ENCODE measurements at places on chromosomes 11 and 22.

DNA sequence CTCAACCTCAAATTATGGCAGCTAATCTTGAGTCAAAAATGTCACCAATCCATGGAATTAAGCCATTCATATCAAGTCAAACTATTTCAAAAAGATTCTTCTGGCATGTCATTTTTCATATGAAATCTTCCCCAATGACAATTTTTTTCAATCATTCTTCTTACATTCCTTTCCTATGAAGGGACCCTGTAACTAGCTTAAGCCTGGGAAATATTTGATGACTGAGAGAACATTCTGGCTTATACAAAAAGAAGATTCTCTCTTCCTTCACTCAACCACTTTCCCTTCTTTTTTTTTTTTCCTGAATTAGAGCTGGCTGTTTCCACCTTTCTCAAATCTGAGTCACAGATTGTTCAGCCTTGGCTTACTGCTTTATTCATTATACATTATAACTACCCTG is 903.7 kb downstream of the FAM181B start:
- DNase-seq: no peak

DNA sequence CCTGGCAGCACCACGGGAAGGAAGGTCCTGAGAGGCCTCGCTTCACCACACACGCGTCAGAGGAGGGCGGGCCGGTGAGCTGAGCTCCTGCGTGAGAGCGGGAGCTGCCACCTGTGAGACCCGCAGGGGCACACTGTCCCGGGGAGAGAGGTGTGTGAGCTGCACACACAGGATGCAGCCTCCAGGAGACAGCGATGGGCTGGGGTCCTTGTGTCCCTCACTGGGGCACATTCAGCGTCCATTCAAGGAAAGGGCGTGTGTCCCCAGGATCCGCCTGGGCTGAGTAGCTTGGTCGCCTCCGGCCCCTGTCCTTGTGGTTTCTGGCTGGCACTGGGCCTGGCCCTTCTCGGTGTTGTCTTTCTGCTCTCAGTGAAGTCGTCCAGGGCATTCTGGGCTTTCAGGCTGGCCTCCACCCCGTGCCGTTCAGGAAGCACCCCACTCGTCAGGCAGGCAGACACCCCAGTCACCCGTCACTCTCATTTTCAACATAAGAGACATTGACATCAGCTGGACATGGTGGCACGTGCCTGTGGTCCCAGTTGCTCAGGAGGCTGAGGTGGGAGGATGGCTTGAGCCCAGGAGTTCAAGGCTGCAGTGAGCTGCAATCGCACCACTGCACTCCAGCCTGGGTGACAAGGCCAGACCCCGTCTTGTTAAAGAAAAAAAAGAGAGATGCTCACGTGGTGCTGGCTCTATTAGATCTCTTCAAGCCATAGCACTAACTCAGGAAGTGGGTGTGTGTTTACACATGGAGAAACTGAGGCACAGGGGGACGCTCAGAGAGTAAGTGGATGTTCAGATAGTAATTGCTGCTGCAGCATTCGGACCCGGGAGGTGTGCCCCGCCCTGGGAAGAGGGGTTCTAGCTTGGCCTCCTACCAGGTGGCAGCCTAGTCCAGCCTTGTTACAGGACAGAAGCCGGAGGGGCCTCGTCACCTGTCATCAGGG is 1081.6 kb downstream of the BRD1 start:
- no peak for DNase-seq

- DNase-seq: no peak
These were observed 422.1 kb upstream of the FAT3 start for GRCh38 chr11:91802475-91802874.

- DNase-seq: no peak
These were observed 510.6 kb upstream of the RAG2 start for GRCh38 chr11:37108436-37109285.

- no peak for DNase-seq
These were observed 37.5 kb upstream of the SLC6A5 start for GRCh38 chr11:20561915-20562314.

- peak; percentile 78 for DNase-seq
These were observed 56.0 kb downstream of the DCUN1D5 start for GRCh38 chr11:103035791-103036434.

GRCh38 chr11:85307366-85307765 is 319.8 kb downstream of the DLG2 start:
- no peak for DNase-seq

- no peak for DNase-seq
These were observed 950 bp upstream of the LAYN start for GRCh38 chr11:111539426-111540113.

DNA sequence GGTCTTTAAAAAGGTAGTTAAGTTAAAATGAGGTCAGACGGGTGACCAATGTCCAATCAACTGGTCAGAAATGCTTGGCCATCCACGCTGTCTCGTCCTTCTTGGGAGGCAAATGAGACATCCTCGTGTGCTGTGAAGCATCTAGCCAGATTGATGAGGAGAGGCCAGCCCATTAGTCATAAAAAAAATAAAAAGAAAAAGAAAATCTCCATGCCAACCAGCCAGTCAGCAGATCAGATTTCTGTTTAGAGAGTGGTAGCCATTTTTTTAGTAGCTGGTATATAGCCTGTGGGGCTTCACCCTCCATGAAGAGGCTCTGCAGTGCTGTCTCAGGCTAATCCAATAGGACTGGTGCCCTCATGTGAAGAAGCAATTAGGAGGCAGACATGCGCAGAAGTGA is 343.1 kb upstream of the SYN3 start:
- no peak for DNase-seq

- DNase-seq: no peak
These were observed 21.2 kb upstream of the CCDC34 start for GRCh38 chr11:27384227-27384626.

- DNase-seq: no peak
These were observed 191.1 kb upstream of the KIRREL3 start for GRCh38 chr11:127191689-127192088.

GRCh38 chr22:48870436-48870835 is 957.2 kb downstream of the BRD1 start:
- DNase-seq: no peak

DNA sequence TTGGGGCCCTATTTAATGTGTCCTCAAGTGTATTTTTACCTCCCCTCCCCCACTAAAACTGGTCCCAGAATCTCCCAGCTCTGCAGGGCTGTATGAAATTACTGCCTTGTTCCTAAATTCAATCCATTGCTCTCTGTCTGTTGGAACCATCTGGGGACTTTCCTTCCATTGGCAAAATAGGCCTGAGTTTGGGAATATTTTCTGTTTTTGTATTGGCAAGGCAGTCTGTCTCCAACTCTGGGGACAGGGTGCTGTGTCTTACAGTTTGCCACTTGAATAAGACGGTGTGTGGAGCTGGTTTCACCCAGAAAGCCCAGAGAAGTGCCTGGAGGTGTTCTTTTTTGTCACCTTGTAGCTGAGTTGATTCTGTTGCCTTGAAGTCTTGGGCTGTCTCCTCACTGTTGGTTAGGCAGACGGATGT is 1.3 kb downstream of the PACS1 start:
- no peak for DNase-seq

GRCh38 chr22:36347094-36347493 is 40.7 kb downstream of the MYH9 start:
- DNase-seq: no peak

- DNase-seq: no peak
These were observed 222.3 kb downstream of the ETS1 start for GRCh38 chr11:128365044-128365443.

DNA sequence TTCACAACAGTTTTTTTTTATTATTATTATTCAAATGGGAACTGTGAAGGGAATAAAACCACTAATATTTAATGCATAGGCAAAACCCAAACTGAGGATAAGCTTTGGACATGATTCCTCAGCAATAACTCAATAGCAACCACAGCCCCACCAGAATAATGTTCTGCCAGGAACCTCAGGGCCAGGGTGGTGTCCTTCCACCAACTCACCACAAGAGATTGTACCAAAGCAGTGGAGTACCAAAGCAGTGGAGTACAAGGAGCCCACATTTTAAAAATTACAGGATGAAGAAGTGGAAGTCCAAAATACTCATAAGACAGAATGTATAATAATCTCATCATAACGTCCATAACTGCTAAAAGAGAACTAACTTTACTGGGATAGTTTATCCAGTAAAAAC is 32.5 kb upstream of the FZD4 start:
- DNase-seq: no peak

DNA sequence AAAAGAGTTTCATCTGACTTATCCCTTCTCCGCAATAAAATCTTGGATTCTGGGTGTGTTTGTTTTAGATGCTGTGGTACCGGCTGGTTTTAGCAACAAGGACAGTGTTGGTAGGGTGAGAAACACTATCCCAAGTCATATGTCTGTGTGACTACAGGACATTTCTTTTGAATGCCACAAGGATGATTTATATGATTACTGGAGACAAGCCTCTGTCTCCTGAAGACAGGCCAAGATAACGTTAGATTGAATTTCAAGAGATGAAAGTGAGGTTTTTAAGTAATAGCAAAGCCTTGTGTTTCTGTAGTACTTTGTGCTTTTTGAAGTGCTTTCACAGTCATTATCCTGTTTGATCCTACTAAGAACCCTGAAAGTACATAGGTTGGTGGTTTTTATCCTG is 101.6 kb downstream of the COMMD9 start:
- no peak for DNase-seq

GRCh38 chr11:73578592-73579185 is 19.2 kb downstream of the FAM168A start:
- DNase-seq: no peak

GRCh38 chr22:30225220-30225927 is 21.2 kb downstream of the LIF start:
- DNase-seq: no peak

- DNase-seq: no peak
These were observed 8.8 kb upstream of the PGR start for GRCh38 chr11:101138245-101138930.

DNA sequence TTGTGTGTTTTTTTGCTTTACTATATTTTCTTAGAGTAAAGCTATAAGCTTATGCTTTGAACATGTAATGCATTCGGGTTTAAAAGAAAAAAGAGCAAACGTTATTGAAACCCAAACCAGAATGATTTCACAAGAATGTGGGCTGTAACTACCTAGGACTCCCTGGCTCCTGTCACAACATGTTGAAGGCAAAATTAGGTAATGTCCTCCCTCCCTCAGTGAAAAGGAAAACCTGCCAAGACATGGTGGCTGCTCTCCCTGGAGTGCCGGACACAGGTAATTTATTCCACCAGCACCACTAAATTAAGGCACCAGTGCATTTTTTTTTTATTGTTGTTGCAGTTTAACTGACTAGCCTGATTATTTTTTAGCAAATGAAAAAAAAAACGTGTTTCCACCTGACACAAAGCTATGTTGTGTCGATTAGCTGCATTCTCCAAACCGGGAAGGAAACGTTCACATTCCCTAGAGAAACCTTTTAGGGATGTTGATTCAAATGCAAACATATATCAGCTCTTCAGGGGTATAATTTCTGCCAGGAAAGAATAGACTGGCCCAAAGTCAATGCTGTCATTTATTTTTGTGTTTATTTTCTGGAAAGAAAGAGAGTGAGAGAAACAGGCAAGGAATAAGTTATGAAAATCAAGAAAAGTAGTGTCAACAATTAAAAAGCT is 134.6 kb downstream of the CCDC34 start:
- no peak for DNase-seq

- no peak for DNase-seq
These were observed 8.7 kb downstream of the DRAP1 start for GRCh38 chr11:65927904-65928397.

GRCh38 chr11:61297746-61298145 is 2.6 kb upstream of the VWCE start:
- DNase-seq: peak; percentile 84

- no peak for DNase-seq
These were observed 131.4 kb upstream of the C11orf58 start for GRCh38 chr11:16606784-16607674.

GRCh38 chr11:17952487-17952886 is 60.4 kb downstream of the SERGEF start:
- no peak for DNase-seq

DNA sequence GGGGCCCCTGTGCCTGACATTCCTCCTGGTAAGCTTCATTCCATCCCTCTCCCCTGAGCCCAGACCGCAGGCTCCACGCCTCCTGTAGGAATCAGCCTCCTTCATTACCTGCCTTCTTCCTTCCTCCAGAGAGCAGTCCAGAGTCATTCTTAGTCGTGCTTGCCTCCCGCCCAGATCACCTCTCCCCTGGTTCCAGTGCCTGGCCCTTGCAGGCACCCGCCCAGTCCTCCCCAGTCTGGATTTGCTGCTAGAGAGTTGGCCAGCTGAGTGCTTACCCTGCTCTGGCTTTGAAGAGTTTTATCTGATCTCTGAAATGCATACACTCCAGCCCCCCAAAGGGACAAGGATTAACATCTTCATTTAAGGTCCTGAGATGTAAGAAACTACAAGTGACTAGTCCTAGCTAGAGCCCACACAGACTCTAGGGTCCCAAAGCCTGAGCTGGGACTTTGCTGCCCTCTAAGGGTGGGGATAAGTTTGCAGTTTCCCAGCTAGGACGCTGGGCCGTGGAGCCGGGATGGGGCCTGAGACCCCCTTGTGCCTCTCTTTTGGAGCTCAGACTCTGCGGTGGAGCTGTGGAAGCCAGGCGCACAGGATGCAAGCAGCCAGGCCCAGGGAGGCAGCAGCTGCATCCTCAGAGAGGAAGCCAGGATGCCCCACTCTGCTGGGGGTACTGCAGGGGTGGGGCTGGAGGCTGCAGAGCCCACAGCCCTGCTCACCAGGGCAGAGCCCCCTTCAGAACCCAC is 1.6 kb downstream of the NR1H3 start:
- no peak for DNase-seq

DNA sequence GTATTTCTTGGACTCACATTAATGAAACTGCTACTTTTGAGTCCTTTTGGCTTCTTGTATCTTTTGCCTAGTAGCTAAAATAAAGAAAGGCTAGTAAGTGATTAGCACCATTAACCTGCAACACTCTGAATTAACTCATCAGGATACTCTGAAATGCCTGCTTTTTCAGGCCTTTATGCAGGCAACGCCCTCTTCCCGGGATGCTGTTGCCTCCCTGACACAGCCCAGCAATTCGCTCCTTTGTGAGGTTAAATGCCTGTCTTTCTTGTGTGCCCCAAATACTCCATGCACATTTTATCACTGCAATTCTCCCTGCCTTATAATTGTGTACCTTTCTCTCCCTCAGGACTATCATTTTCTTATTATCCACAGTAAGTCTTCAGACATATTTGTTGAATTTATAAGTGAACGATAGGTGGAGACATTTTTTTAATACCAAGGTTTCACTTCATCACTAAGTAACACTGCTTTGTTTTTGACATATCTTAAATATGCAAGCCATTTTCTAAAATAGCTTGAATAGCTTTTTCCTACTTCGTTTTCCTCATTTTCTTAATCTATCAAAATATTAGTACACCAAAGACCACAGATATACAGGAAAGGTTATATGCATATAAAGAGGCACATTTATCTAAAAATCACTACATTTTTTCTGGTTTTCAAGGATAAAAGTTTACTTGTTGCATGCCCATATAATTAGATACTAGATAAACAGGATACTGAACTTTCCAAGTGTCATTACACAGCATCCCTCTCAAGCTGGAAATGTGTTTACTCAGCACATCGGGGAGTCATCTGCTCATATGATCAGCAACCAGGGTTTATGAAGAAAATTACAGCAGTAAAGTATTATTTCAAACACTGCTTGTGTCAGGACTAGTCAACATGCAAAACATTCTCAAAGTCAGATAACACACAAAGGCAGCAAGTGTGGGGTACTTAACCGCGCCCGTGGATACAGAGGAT is 48.5 kb upstream of the DDI1 start:
- no peak for DNase-seq

- no peak for DNase-seq
These were observed 95.2 kb upstream of the TP53I11 start for GRCh38 chr11:45045683-45046471.

Data from pulmonary artery endothelial cell (primary cell).